ENCODE measurements at places on chromosomes 12 and 14. TPM values are rescaled to one million over a fixed set of nuclear protein-coding genes. Genes with fewer than 3 reads are reported as not detected.

HOXC12 gene
- total RNA-seq = not detected

PLEKHH1 gene
- total RNA-seq = 0.33 TPM

GPR132 gene
- not detected for total RNA-seq

ADAMTS20 gene
- not detected for total RNA-seq

BCAT1 gene
- 236 TPM for total RNA-seq

ACSM4 gene
- total RNA-seq = not detected

LRP1-AS gene
- not detected for total RNA-seq

ANP32D gene
- total RNA-seq = not detected

COA8 gene
- 32.7 TPM for total RNA-seq

B4GALNT1 gene
- not detected for total RNA-seq

MIPOL1 gene
- 19.6 TPM for total RNA-seq

RNASE7 gene
- total RNA-seq = not detected

MFAP5 gene
- total RNA-seq = not detected

KCNMB4 gene
- total RNA-seq = 0.65 TPM

ARHGEF40 gene
- total RNA-seq = 2.9 TPM

TAS2R46 gene
- total RNA-seq = 2.9 TPM

CISTR gene
- not detected for total RNA-seq

SMOC1 gene
- 3.3 TPM for total RNA-seq

RASSF8 gene
- total RNA-seq = 79.4 TPM

SEL1L gene
- total RNA-seq = 79.7 TPM

DNAH10 gene
- total RNA-seq = under 0.01 TPM

LBHD2 gene
- total RNA-seq = not detected

IFI27L2 gene
- total RNA-seq = 11.8 TPM

OR11H6 gene
- not detected for total RNA-seq
